ENCODE measurements at places on chromosomes 3 and 15.

DNA sequence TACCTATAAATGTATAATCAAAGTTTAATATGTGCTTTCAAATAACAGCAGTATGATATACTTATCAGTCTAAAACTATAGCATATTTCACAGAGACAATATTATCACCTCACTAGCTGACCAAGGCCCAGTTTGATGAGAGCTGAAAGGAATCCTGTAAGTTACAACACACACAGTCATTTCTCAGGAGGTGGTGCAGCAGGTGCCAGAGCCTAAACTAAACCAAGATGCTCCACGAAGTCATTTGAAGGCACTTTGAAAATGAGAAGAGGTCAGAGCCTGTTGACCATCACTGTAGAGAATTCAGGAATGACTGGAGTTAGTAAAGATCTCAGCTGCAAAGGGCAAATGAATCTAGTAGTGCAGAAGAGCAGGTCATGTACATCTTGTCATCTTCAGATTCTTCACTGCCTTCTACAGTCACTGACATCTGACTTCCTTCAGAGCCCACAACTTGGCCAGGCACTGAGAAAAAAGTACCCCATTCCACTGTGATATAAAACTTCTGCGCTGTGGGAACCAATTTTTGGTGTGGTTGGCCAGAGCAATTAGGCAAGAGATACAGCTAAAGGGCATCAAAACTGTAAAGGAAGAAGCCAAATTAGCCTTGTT is 7.9 kb downstream of the GBE1 start:
- DNase-seq, result no peak

DNA sequence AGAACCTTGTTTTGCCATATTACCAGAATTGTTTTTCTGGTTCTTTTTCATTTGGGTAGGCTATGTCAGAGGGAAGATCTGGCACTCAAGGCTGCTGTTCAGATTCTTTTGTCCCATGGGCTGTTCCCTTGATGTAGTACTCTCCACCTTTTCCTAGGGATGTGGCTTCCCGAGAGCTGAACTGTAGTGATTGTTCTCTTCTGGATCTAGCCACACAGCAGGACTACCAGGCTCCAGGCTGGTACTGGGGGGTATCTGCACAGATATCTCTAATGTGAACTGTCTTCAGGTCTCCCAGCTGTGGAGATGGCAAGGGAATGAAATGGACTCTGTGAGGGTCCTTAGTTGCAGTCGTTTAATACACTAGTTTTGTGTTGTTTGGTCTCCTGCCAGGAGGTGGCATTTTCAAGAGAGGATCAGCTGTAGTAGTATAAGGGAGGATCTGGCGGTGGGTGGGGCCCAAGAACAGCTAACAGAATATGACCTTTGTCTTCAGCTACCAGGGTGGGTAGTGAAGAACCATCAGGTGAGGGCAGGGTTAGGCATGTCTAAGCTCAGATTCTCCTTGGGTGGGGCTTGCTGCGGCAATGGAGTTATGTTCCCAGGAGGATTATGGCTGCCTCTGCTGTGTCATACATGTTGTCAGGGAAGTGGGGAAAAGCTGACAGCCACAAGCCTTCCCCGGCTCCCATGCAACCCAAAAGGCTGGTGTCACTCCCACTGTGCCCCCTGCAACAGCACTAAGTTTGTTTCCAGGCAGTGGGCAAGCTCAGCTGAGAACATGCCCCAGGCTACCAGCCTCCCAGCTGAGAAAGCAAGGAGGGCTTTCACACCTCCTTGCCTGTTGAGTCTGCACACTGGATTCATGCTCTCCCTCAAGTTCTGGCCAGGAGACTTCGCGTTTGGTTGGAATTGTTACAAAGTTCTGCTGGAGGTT is 252.5 kb downstream of the ISL2 start:
- DNase-seq, result no peak

GRCh38 chr3:85574006-85574705 is 615.4 kb downstream of the CADM2 start:
- no peak for DNase-seq

DNA sequence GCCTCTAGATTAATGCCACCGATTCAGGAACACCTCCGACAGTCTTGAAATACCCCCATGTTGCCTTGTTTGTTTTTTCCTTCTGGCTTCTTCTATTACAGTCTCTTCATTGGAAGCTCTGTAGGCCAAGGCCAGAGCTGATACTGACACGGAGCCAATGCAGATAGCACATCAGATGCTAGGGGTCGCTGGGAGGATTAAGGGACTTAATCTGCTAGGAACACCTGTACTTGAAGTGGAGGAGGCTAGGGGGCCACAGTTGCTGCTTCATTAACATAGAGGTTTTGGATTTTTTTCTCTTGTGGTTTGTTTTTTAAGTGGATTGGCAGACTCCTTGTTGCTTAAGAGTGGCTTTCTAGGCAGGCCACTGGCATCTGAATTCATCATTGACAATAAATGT is 49.6 kb downstream of the PARP14 start:
- no peak for DNase-seq

DNA sequence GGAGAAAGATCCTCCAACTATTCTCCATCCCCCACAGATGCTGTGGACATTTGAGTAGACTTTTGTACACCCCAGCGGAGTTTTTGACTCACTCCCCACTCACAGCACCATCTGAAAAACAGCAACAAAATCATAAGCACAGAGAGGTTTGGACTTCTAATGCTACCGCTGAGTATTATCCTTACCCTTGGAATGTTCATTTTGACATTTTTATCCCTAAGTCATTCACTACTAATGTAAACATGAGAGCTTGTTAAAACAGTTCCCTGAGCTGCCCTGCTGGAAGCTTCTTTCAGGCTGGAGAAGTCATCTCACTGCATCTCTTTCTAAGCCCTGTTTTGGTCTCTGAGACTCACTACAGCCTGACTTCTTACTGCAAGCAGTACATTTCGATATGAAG is 1045.9 kb downstream of the MCTP2 start:
- DNase-seq, result peak; percentile 57

GRCh38 chr3:170961616-170962400 is 53.4 kb upstream of the EIF5A2 start:
- peak; percentile 64 for DNase-seq

GRCh38 chr3:115347737-115348136 is 200.6 kb upstream of the ZBTB20 start:
- DNase-seq, result no peak

DNA sequence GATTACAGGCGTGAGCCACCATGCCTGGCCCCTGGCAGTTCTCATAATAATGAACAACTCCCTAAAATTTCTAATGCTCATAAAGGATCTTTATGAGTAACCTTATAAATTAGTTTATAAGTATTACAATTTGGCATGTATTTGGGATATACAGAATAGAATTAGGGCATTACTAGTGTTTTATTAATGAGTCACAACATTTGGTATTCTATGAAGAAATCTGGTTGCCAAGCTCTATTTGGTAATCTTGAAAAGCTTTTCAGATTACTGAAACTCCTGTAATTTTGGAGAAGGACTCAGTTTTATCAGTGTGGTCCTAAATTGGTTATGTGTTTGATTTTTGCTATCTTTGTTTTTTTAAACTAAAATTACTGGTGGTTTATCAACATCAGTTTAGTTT is 45.8 kb downstream of the TM6SF1 start:
- DNase-seq, result peak; percentile 40

DNA sequence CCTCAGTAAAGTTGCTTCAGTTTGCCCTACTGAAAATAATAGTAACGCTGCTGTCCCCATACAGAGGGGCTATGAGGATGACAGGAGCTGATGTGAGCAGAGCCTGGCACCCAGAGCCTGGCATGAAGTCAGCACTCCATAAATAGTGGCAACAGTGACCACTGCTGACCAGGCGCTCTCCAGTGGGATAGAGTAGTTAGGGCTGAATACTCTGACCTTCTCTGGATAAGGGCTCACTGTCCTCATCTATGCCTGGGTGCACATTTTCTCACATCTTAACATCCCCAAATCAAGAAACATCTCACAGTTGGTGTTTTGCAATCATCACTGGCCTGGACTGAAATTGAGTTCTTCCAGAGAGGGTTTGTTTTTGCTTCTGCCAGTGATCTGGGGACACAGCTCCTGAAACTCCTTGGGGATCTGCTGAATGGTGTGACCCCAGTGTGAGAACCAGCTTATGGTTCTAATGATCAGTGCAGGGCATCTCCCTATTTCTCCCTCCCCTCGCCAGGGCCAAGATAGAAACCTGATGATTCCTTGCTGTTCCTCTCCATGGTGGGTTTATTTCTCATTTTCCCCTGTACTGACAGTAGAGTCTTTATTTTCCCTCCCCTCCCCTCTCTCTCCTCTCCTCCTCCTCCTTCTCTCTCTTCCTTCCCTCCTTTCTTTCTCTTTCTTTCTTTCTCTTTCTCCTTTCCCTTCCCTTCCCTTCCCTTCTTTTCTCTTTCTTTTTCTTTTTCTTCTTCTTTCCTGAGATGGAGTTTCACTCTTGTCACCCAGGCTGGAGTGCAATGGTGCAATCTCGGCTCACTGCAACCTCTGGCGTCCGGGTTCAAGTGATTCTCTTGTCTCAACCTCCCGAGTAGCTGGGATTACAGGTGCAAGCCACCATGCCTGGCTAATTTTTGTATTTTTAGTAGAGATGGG is 3.5 kb upstream of the PCSK6 start:
- DNase-seq, result no peak

GRCh38 chr15:58588096-58588495 is 156.3 kb downstream of the LIPC start:
- no peak for DNase-seq

DNA sequence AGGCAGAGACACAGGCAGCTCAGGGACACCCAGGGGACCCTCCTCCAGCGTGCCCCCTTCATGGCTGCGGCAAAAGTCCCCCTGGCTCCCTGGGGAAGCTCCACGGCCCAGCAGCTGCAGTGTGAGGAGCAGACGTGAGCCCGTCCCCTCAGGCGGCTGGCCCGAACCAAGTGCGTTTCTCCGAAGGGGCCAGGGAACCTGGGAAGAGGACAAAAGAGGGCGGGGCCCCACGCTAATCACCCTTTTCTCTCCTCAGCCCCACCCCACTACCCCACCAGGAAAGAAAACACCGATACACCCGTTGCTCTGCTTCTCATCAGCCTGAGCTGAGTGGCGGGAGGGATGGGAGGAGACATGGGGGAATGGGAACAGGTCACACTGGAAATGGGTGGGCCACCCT is at the start of gene MUC4:
Gene MUC4, minus strand, starts transcription at position 174 of the 400 bp plus-strand sequence. Its CDS starts 112 bp downstream, at position 62.
- no peak for DNase-seq

- no peak for DNase-seq
Measured at GRCh38 chr3:128806588-128806987, 72.8 kb upstream of the ACAD9 start.

- no peak for DNase-seq
Measured at GRCh38 chr15:98241032-98241554, 280.6 kb downstream of the ARRDC4 start.

DNA sequence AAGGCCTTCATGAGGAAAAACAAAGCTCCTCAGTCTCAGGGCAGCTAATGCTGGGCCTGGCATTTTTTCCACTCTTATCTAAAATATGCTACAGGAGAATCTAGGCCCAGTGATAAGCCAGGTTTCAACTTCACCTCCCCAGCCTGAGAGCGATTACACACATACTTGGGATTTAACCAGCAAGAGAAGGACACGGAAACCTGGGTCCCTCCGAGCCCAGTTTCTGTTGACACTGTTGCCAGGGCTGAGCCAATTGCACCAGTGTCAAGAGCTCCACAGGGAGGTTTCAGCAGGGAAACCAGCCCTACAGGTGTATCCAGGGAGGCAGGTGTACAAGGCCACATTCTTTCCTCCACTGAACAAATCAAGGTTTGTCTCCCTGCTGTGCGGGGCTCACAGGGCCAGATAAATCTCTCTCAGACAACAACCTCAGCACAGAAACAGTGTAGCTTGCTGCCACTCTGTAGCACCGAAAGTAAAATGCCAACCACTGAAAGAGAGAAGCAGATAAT is 85.4 kb downstream of the MAGI1 start:
- no peak for DNase-seq

GRCh38 chr3:151216641-151217607 is 13.9 kb upstream of the GPR171 start:
- DNase-seq, result peak; percentile 19

- DNase-seq, result no peak
Measured at GRCh38 chr3:59514865-59515482, 465.1 kb upstream of the CFAP20DC start.

GRCh38 chr3:72818092-72818773 is 30.0 kb downstream of the SHQ1 start:
- peak; percentile 53 for DNase-seq

DNA sequence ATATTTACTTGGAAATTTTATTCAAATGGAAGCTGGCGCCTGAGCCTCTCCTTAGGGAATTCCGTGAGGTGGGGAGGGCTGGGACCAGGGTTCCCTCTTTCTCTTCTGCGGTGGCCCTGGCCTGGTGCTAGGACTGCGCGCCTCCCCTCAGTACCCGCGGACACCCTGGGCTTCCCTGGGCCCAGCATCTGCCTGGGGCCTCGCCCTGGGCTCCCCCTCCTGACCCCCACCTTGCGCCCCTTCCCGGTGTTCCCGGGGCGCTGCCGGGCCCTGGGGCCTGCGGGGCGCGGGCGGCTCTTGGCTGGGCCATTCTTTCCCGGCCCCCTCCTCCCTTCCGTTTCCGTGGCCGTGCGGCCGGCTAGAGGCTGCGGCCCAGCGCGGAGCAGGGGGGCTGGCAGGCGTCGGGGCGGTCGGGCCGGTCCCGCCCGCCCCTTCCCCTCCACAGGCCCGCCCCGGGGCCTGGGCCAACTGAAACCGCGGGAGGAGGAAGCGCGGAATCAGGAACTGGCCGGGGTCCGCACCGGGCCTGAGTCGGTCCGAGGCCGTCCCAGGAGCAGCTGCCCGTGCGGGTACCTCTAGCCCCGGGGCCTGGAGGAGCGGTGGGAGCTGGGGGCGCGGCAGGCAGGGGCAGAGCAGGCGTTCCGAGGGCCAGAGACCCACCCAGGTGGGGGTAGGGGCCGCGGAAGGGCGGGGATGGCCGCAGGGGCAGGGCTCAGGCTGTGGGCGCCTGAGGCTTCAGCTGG is at the start of gene FES:
Gene FES, plus strand, starts transcription at position 529 of the 743 bp plus-strand sequence. CDS start 542 bp downstream, outside the sequence.
- no peak for DNase-seq

DNA sequence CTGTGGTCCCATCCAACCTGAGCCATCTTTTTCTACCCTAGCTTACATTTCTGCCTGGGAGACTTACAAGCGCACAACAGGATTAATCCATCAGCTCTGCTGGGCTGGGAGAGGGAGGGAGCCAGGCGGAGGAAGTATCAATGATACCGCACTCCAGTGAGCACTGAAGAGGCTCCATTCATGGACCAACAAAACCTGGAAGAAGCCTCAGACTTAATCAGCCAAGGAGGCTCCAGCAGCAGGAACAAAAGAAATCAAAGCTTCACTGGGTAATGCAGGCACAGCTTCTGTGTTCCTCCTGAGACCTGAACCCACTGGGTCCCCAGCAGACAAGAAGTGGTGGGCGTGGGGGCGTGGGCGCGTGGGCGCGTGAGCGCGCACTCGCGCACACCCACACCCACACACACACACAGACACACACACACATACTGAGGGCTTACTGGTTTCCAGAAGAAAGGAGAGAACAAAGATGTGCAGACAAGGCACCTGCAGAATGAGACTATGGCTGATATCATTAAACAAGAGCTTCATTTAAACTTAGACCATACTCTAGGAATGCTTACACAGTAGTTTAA is 87.0 kb upstream of the BOC start:
- no peak for DNase-seq

DNA sequence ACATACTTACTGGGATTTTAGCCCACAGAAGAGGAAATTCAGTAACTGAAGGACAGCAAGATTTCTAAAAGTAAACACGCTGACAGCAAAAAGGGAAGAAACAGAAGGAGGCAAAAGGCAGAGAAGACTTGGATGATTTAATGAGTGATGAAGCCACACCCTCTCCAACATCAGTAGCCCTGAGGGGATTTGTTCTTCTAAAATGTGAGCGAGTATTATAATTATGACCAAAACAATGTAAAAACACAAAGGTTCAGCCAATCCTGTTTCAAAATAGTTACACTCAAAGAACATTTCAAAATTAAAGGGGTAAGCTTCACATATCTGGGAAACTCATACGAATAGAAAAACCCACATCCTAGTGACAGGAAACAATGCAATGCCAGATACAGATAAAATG is 25.0 kb downstream of the MCCC1 start:
- peak; percentile 20 for DNase-seq

Measured in fibroblast of mammary gland (primary cell).